ENCODE measurements at places on chromosomes 16 and 17.

- DNase-seq: no peak
These were observed 290.4 kb upstream of the DYNLRB2 start for GRCh38 chr16:80250381-80250780.

- no peak for DNase-seq
These were observed 50.1 kb downstream of the RNF112 start for GRCh38 chr17:19461116-19461515.

GRCh38 chr16:9666834-9667480 lies 515.3 kb downstream of the GRIN2A start:
- peak; percentile 35 for DNase-seq

DNA sequence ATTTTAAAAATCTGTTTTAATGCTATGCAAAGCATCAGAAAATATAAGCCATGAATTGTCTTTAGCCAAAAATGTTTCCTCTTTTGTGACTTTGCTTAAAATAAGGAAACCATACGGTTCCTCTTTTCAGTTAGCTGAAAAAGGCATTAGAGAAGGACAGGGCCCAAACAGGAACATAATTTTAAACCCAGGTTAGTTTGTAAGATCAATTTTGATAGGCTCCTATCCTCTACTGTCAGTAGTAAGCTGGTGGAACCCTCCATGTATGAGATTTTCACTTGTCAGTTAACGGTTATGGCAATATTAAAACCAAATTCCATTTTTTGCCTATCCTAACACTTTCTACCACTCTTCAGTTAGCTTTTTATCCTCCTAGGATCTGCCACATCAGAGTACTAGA lies 4.3 kb downstream of the EVI2B start:
- no peak for DNase-seq

DNA sequence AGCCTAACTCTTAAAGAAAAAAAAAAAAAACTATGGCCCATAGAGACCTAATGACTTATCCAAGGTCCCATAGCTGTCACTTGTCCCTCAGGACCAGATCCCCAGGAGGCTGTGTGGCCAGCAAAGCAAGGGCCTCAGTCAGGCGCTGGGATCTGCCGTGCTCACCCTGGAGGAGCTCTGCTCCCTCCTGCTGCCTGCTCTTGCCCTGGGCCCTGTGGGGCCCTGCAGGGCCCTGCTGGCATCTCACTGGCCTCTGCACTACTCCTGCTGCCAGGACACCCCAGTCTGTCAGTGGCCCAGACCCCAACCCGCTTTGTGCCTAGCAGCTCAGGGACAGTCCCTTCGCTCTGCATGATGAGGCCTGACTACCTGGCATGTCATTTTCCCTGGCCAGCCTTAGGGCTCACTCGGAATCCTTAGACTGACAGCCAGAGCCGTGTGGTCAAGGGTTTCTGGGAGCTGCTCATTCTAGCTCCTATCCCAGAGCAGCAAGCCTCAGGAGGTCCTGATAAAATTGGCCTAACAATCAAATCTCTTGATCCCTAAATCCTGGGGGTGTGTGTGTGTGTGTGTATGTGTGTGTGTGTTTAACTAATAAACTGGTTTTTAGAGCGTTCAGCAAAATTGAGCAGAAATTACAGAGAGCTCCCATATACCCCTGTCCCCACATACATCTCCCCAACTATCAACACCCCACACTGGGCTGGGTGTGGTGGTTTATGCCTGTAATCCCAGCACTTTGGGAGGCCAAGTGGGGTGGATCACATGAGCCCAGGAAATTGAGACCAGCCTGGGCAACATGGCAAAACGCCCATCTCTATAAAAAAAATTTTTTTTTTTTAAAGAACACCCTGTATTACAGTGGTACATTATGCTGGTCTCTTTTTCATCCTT lies 21.7 kb downstream of the KATNIP start:
- no peak for DNase-seq

DNA sequence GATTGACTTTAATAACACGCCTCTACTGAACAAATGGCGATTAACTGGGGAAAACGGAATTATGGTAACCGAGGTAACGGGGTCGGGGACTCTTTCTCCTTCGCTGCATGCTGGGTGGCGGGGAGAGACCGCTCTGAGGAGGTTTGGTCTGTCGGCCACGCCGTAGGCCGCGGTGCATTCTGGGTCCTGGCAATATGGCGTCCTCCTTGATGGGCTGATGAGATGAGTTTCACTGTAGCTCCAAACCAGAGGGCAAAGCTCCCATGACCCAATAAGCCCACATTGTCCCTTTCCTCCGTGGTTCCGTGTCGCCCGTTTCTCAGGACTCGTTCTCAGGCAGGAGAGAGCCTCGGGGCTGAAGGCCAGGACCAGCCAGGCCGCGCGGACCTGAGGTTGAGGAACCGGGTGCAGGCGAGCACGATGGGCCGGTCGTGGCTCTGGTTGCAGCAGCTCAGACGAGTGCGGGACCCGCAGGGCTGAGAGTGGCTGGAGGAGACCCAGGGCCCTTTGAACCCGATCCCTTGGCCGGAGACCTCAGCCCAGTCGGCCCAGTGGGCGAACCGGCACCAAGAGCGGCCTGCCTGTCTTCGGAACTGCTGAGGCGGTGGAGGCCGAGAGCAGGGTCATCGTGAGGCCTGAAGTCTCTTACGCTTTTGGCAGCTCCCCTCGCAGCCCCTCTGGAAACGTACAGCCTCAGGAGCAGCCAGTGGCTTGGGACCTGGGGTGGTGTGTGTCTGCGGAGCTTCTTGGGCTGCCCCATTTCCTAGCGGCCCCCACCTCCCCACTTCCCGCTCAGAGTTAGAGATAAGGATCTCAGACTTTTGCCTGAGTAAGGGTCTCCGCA lies at the start of gene RPTOR:
RPTOR (plus strand) TSS at position 184 of the 844 bp plus-strand sequence. CDS start 792 bp downstream, outside the sequence.
- DNase-seq: peak; percentile 89

DNA sequence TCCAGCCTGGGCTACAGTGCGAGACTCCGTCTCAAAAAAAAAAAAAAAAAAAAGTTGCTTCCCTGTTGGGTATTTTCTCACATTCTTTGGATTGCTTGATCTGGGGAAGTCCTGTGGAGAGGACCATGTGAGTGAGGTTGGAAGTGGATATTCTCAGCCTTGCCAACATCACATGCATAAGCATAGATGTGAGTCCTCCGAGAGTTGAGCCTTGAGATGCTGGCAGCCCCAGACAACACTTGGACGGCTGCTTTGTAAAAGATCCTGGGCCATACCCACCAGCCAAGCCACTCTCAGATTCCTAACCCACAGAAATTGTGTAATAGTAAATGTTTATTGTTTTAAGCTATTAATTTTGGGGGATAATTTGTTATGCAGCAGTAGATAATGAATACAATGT lies 1570.0 kb upstream of the GOT2 start:
- no peak for DNase-seq

DNA sequence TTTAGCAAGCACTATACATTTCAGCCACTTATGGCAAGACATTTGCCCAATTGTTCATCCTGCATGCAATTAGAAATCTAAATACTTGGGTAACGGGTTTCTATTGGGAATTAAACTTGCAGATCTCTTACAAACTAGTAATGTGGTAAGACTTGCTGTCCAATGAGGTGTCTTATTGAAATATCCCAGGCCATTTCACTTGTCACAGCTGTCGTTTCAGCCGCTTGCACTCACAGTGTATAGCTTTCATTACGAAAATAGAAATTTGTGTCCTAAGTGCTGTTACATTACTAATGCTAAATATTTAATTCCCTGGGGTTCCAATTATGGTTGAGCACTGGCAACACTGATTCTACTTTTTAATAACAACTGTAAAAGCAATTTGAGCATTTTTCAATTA lies 40.3 kb upstream of the IRX5 start:
- DNase-seq: no peak

- DNase-seq: no peak
These were observed 7.8 kb downstream of the GGA2 start for GRCh38 chr16:23502466-23502865.
